ENCODE measurements at places on chromosomes 2 and 18.

DNA sequence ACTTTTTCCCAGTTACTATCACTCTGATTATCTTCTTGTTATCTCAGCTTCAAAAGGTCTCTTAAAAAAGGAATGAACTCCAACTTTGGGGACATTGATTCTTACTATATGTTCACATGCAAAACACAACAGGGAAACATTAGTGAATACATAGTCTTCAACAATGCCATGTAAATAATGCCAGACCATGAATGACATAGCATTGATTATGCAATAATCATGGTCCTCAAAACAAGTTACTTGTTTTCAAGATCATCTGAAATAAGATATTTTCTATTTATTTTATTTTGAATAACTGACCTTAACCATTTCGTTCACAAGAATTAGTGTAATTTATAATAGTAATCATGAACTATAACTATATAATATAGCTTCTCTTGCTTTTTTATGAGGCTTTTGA is 902.3 kb downstream of the MBD2 start:
- DNase-seq = no peak

- DNase-seq = no peak
These were observed 226.2 kb upstream of the ZSWIM2 start for GRCh38 chr2:187075199-187075635.

DNA sequence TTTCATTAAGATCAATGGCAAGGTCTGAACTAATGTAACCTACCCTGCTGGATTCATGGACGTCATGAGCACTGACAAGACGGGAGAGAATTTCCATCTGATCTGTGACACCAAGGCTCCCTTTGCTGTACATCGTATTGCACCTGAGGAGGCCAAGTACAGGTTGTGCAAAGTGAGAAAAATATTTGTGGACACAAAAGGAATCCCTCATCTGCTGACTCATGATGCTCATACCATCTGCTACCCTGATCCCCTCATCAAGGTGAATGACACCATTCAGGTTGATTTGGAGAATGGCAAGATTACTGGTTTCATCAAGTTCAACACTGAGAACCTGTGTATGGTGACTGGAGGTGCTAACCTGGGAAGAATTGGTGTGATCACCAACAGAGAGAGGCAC is 82.3 kb upstream of the NDUFV2 start:
- no peak for DNase-seq

DNA sequence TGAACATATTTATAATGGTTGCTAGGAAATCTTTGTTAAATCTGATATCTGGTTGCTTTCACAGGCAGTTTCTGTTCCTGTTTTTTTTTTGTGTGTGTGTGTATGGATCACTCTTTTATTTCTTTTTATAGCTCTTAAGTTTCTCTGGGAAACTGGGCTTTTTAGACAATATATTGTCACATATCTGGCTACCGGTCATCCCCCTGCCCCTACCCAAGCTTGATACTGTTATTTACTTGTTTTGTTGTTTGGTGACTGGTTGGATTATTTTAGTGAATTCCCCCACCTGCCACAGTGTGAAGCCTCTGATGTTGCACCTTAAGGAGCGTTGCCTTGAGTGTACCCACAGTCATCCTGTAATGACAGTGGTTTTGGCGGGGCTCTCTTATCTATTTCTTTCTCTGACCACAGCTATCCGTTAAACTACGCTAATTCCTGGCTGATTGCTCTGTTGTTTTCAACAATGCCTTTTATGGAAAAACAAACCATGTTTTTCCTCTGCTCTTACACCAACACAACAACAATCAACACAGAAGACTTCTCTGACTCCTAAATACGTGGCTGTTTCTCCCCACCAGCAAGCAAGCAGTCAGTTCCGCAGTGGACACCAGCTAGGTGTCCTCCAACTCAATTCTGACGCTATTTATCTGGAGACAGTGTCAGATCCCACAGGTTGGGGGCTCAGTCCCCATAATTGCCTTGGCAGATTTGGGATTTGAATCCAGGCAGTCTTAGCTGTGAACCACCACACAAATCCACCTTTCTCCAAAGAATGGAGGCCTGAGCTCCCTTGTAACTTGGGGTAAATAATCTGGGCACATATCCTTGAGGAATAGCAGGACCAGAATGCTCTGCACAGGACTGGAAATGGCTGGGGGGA is 10.9 kb downstream of the GNLY start:
- no peak for DNase-seq

DNA sequence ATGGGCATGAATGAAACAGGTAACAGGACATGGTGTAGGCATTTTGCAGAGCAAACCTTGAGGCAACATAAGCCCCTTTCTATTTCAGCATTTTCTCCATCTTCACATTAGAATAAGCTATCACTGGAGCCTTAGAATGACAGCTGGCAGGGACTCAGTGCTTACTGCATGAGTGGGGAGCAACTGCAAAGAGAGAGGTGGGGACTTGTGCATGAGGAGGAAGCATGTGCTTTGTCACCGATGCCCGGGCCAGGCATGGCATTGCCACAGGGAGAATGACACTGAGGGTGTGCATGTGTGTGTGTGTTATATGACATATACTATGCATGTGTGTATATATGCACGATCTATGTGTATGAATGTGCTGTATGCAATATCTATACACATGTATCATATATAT is 258.2 kb upstream of the RAB6C start:
- DNase-seq = no peak

GRCh38 chr2:235051436-235052260 is 99.8 kb downstream of the SH3BP4 start:
- no peak for DNase-seq

GRCh38 chr2:149466635-149467034 is 120.9 kb downstream of the MMADHC start:
- no peak for DNase-seq

GRCh38 chr18:9422816-9423519 is 52.3 kb upstream of the RALBP1 start:
- DNase-seq = no peak

Measured in stimulated activated CD8-positive, alpha-beta memory T cell treated with anti-CD3 and anti-CD28 coated beads, Interleukin-7, amount 100 ng/mL, for 24 hours (primary cell).